ENCODE measurements at places on chromosomes 4 and X. TPM values are rescaled to one million over a fixed set of nuclear protein-coding genes. Genes with fewer than 3 reads are reported as not detected.

SH2D1A gene
- total RNA-seq, result not detected

TRAM1L1 gene
- not detected for total RNA-seq

PABPC1L2B gene
- total RNA-seq, result not detected

TMEM187 gene
- total RNA-seq, result 5.5 TPM

PPP1R2C gene
- not detected for total RNA-seq

GDPD2 gene
- total RNA-seq, result not detected

PYURF gene
- total RNA-seq, result 40.5 TPM

ARAF gene
- 103 TPM for total RNA-seq

STAP1 gene
- 62.3 TPM for total RNA-seq

IL13RA1 gene
- 36.7 TPM for total RNA-seq

GCNA gene
- 5.6 TPM for total RNA-seq

All from B cell (primary cell).